ENCODE measurements at places on chromosomes 2 and 18. TPM values are rescaled to one million over a fixed set of nuclear protein-coding genes. Genes with fewer than 3 reads are reported as not detected.

Gene IGFBP2
- total RNA-seq: 46.8 TPM

Gene PDE6D
- 26.1 TPM for total RNA-seq

Gene MLPH
- total RNA-seq: 0.63 TPM

Gene MPV17
- 76.9 TPM for total RNA-seq

Gene SRD5A2
- total RNA-seq: not detected

Gene SATB2
- total RNA-seq: 2.8 TPM

Gene TEX261
- 41.7 TPM for total RNA-seq

Gene TRIM54
- not detected for total RNA-seq

Gene C1GALT1C1L
- 0.11 TPM for total RNA-seq

Gene BOLL
- total RNA-seq: not detected

Gene GAD1
- 1.4 TPM for total RNA-seq

Gene NEUROD1
- not detected for total RNA-seq

Gene PROM2
- 40.7 TPM for total RNA-seq

Gene LRATD1
- 8.0 TPM for total RNA-seq

Gene CKAP2L
- total RNA-seq: 30.1 TPM

Gene MAB21L4
- 0.17 TPM for total RNA-seq

Gene ZNF385B
- total RNA-seq: 0.44 TPM

Gene CTAGE1
- total RNA-seq: not detected

Gene IL18R1
- 2.2 TPM for total RNA-seq

Gene CLEC4F
- total RNA-seq: not detected

Gene CCDC68
- 3.9 TPM for total RNA-seq

Gene TBR1
- not detected for total RNA-seq

Gene HOXD11
- not detected for total RNA-seq

Gene ZSWIM2
- total RNA-seq: not detected

Gene PGAP1
- 9.0 TPM for total RNA-seq

Gene HOXD12
- not detected for total RNA-seq

Gene ANKRD62
- total RNA-seq: not detected

Gene POTEJ
- not detected for total RNA-seq

Gene ALMS1
- 12.0 TPM for total RNA-seq

Gene TANC1
- 28.0 TPM for total RNA-seq

Gene ATP6V1B1
- total RNA-seq: not detected

Gene CYBRD1
- total RNA-seq: 33.0 TPM

Gene ANKRD30B
- total RNA-seq: not detected

Gene KIAA2012
- not detected for total RNA-seq

Gene MCFD2
- 83.4 TPM for total RNA-seq

Gene NYAP2
- total RNA-seq: not detected

Gene SKOR2
- total RNA-seq: not detected

Gene TUBA3E
- not detected for total RNA-seq

Gene MYL1
- not detected for total RNA-seq

Data from foreskin keratinocyte (primary cell).